CMK (cell line): ENCODE measurements at places on chromosomes 5 and 9.

GRCh38 chr5:169048181-169049125 is 252.5 kb downstream of the SLIT3 start:
- no peak for DNase-seq

DNA sequence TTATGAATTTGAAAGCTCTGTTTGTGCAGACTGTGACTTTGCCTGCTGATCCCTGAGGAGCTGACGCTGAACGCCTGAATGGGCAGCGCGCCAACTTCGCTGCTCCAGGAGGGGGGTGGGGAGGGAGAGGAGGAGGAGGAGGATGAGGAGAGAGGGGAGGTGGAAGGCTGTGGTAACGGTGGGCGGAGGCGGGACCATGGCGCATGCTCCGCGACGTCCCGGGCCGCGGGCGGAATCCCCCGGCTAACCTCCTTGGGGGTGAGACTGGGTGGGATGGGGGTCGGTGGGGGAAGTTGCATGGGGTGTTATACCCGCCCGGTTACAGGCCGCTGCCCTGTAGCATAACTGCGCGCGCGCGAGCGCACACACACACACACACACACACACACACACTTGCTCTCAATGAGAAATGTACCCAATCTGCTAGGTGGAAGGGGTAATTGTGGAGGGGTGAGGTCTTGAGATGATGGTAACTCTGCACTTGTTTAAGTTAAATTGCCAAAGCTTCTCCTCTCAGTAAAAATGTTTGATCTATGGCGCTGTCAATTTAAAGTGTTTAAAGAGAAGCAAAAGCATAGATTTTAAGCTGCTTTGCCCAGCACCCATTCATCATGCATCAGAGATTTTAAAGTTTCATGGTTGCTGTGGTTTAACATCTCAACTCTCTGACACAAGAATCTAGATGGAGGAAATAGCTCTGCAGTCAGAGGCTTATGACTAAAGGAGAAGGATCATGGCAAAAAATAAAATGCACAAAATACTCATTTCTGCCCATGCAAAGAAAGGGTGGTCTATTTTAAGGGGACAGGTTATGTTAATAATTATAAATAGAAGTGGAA is 76.6 kb upstream of the TBCA start:
- peak; percentile 64 for DNase-seq

GRCh38 chr9:27337236-27337635 is 40.3 kb upstream of the EQTN start:
- DNase-seq = no peak

DNA sequence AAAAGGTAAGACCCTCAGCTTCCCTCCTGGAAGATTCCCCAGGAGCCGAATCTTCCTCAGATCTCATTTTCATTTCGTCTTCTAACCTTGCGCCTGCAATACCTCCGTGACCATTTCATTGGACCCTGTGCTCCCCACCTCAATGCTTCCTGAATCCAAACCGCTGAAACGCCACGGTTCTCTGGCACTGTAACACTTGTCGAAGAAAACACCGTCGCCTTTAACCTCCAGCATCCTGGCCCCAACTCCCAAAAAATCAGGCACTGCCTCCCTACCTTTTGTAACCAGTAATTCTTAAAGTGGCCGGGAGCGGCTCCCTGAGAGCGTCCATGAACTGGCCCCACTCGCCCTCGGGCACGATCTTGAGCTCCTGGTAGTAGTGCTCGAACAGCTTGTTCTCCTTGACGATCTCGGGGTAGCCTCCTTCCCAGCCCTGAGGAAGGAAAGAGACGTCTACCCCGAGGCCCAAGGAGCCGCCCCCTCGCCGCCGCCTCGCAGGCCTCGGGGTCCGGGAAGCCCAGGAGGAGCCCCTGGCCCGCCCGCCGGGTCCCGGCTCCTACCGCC is 438 bp downstream of the NSUN2 start:
- DNase-seq = no peak

GRCh38 chr5:129724647-129725046 is 23.2 kb upstream of the MINAR2 start:
- DNase-seq = no peak

- DNase-seq = peak; percentile 26
Measured at GRCh38 chr5:101084353-101084752, 181.3 kb upstream of the ST8SIA4 start.

DNA sequence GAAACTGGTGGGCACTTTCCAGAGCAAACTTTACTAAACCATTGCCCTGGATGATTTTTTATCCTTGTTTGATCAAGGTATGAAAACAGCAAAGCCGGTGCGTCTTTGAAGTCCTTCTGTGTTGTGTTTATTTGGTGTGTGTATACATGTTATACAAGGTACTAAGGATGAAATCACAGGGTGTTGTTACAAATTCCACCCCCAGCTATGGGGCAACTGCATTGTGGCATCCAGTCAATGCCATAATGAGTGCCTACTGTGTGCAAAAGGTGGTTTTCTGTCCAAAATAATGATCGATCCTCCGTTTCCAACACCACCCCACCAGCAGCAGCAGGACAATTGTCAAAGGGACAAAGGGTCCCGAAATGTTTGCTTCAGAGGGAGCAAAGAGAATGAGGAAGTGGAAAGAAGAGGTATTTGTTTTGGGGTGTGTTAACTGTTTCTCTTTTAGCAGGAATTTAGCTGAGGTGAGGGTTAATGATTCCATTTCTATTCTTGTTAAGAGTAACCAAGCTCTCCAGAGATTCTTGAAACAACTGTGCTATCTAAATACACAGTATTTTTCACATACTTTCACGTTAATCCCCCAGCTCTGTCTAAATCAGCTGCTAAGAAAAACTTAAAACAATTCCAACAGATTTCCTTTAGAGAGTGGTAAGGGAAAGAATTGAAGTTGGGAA is 568.7 kb upstream of the KLF4 start:
- no peak for DNase-seq

DNA sequence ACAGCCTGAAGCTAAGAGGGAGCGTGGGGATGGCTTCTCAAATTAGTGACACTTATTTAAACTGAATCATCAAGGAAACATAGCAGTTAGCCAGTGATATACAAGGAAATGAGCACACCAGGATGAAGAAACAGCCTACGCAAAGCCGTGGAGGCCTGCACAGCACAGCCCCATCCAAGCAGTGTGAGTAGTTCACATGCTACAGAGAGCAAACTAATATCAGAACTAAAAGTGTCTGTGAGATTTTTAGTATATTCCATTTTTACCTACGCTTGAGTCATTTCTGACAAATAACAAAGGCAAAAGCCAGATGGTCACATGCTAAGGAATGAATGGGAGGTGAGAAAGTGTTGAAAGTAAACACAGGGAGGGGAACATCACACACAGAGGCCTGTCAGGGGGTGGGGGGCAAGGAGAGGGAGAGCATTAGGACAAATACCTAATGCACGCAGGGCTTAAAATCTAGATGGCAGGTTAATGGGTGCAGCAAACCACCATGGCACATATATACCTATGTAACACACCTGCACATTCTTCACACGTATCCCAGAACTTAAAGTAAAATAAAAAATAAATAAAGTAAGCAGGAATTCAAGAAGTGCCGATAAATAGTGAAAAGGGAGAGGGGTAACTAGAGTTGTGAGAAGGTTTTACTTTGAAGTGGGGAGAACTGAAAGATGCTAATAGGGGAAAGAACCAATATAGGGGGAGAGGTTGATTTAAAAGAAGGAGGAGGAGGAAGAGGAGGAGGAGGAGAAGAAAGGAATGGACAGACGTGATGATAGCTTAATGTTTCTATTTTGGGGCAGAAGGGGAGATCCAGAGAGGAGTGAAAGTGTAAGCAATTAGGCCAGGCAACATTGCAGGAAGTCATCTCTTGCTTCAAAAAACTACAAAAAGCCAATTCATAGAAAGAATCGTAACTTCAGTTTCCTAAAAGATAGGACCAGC is 100.9 kb upstream of the PTGER4 start:
- DNase-seq = no peak

DNA sequence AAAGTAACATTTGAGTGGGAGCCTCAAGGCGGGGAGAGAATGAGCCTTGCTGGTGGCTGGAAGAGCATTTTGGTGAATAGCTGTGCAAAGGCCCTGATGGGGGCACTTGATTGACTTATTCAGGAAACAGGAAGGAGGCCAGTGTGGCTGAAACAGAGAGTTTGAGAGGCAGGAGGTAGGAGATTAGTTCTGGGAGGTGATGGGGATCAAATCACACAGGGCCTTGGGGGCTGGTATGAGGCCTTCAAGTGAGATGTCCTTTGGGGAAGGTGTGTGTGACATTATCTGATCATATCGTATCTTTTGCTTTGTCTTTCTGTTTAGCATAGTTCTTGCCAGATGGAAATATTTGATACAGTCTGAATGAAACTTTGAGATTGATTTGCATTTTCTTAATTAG is 172.3 kb downstream of the TENT4A start:
- no peak for DNase-seq

DNA sequence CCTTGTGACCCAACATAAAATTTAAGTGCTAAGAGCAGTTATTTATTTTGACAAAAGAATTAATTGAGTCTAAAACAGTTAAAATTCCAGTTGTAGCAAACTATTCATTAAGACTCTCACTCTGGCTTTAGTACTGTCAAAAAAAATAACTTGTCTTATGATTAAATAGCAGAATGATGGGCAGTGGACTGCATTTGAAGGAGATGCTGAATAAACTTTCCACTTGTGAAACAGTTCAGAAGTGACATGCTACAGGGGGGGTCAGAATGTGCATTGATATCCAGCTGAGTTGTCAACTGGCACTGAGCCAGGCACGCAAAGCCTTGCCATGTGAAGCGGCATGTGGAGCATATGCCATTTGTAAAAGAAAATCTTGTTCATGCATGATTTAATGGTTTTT is 76.0 kb downstream of the FCHO2 start:
- DNase-seq = no peak

- DNase-seq = no peak
Measured at GRCh38 chr5:140821375-140822280, at the start of gene PCDHA5. Gene PCDHA5 (plus strand): TSS chr5:140821613.

DNA sequence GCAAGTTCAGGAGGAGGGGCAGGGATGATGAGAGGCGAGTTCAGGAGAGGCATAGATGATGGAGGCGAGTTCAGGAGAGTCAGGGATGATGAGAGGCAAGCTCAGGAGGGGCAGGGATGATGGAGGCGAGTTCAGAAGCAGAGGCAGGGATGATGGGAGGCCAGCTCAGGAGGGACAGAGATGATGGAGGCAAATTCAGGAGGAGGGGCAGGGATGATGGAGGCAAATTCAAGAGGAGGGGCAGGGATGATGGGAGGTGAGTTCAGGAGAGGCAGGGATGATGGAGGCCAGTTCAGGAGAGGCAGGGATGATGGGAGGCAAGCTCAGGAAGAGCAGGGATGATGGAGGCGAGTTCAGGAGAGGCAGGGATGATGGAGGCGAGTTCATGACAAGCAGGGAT is 17.8 kb upstream of the SPOCK1 start:
- DNase-seq = no peak

DNA sequence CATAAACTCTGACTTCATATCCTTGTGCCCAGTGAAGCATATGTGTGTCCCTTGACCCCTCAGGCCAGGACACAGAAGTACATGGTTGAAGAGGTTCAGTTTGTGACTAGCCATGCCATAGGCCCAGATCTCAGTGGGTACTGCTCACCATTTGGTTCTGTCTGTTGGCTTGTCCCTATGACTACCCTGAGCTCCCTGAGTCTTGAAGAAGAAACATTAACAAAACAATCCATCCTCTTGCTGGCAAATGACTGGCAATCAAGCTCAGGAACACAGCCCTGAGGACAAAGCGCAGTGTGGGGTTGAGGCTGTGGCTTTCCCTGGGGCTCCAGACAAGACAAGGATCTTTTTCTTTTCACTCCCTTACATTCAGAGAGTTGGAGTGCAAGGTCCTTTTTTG is 46.3 kb downstream of the TNFAIP8 start:
- no peak for DNase-seq
